ENCODE measurements at places on chromosomes 1 and 21.

DNA sequence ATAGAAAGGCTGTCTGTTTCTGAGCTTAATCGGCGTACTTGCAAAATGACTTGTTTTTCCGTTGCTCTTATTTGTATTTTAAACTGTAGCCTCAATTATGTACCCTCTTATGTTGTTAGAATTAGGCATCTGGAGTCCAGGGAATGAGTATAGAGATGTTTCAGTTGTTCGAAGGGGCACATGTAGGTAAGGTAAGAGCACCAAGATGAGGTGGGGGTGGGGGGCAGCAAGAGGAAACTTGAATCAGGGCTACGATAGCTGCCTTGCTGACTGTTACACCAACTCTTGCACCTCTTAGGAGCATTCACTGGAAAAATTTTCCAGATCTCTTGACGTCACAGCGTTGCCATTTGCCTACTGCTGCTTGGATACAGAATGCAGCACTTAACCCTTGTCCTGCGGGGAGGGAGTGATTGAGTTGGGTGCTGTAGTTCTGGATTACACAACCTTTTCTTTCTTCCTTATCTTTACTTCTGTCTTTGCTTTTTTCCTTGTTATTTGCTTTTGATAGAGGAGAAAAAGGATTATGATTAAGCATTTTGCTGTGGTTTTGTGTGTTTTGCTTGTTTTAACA, 3.2 kb downstream of the ATP1B1 start:
- no peak for DNase-seq

- no peak for DNase-seq
Observed at GRCh38 chr1:216640100-216640499, 83.1 kb downstream of the ESRRG start.

GRCh38 chr21:34129901-34130715, 56.7 kb downstream of the MRPS6 start:
- no peak for DNase-seq

DNA sequence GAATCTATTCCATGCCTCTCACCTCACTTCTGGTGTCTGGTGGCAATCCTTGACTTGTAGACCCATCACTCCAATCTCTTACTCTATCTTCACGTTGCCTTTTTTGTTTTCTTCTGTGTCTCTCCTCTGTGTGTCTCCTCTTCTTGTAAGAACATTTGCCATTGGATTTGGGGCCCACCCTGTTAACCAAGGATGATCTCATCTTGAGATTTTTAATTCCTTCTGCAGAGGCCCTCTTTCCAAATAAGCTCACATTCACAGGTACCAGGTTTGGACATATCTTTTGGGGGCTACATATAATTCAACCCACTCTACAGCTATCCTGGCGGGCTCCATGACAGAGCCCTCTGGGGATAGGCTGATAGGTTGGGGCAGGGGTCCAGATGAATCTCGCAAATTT, 55.8 kb downstream of the UBE2T start:
- no peak for DNase-seq

GRCh38 chr1:6535214-6535613, 19.1 kb downstream of the NOL9 start:
- DNase-seq, result no peak

DNA sequence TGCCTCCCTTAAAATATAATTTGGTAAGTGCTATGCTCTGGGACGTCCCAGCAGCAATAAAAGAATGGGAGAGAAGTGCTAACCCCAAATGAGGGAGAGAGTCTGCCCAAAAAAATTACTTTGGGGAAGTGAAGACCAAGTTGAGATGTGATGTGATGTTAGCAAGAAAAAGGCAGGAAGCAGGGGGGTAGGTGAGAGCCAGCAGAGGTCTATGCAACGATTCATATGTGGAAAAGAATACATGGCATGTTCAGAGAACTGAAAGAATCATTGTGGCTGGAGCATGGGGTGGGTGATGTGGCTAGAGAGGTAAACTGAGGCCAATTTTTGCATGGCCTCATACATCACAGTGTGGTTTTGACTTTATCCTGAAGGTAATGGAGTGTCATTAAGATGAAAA, 5.6 kb upstream of the CTPS1 start:
- no peak for DNase-seq

DNA sequence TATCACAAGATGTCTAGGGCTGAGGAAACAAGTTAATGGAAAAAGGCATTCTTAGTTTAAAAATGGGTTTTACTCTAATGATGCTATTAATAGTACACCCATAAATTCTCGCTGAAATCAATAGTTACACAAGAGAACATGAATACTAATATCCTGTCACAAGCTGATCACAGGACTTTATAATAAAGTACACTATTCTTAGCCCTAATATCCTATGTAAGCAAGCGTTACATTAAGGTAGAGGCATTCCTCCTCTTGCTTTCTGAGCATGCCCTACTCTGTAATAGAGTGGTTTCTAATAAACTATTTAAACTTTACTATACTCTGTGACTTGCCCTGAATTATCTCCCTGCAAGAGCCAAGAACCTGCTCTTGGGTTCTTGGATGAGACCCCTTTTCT, 6.5 kb upstream of the PACC1 start:
- DNase-seq, result no peak

- DNase-seq, result no peak
Observed at GRCh38 chr1:227765261-227766014, 30.2 kb downstream of the SNAP47 start.

GRCh38 chr1:82062206-82062605, 261.5 kb downstream of the ADGRL2 start:
- no peak for DNase-seq

- no peak for DNase-seq
Observed at GRCh38 chr1:21863981-21864380, 51.9 kb downstream of the LDLRAD2 start.

DNA sequence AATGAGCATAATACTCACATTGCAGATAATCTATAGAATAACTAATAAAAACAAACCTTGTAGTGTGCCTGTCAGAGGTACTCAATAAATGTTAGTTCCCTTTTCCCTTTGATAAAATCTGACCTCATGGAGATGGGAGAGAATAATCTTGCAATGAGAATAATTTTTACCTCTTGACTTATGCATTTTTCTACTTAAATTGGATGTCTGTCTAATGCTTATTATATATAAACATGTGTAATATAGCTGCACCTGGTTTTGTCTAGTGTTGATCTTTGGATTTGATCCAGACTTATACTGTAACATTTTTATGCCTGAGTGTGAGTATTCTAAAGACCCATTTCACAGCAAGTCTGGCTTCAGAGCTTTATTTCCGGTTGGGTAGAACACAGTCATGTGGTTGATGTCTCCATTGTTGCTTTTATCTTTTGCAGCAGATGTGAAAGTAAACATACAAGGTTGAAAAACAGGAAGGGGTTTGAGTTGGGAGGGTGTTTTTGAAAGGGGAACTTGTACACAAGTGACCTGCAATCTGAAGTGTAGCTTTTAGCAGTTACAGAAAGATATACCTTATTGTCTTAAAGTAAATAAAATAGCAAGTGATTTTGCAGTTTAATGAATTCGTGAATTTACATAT, 12.4 kb downstream of the EPB41 start:
- no peak for DNase-seq

DNA sequence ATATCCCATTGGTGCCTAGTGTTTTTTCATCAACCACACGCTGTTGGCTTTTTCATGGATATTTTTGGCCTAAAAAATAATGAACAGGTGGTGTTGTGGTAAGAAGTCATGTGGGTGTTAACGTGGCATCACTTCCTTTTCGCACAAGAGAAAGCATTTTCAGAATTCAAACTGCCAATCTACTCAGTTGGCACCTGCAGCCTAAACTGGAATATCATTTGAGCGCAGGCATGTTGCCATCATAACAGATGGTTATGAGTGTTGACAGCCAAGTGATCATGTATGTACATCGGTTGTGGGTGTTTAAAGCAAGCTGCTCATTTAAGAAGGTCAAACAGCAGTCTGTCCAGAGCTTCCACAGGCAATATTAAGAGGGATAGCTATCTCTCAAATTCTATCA, 1963.0 kb downstream of the NCAM2 start:
- no peak for DNase-seq

DNA sequence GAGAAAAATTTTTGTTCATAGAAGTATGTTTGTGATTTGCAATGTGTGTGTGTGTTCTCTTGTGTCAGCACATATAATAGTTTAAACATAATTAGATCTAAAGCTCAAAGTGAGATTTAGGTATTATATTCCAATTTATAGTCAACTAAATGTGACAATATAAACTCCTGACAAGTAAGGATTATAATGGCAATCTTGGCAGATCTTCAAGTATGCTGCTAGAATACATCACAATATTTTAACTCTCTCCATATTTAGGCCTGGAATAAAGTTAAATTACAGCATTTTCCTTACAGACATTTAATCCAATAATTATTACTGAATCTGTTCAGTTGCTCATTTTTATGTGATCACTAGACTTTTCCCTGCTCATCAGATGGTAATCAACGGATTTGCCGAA, 65.8 kb downstream of the LYPLAL1 start:
- no peak for DNase-seq

GRCh38 chr1:19086176-19086875, 123.7 kb downstream of the UBR4 start:
- DNase-seq, result no peak

DNA sequence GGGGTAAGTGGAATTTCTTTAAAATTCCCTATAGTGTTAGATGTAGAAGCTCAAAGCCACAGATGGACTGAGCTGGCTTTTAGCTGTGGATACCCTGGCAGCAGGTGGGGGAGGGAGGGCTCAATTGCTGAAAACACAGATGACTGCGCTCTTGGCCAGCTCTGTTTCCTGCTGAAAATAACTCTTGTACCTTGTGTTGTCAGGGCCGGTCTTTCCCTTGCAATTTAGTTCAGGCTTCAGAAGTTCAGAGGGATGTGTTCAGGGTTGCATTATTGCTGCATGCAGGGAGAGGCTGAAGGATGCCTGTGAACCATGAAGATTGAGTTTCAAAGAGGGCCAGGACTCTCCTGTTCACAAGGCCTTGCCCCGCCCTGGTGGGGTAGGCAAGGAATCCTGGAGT, 58.1 kb upstream of the GCLM start:
- DNase-seq, result no peak

DNA sequence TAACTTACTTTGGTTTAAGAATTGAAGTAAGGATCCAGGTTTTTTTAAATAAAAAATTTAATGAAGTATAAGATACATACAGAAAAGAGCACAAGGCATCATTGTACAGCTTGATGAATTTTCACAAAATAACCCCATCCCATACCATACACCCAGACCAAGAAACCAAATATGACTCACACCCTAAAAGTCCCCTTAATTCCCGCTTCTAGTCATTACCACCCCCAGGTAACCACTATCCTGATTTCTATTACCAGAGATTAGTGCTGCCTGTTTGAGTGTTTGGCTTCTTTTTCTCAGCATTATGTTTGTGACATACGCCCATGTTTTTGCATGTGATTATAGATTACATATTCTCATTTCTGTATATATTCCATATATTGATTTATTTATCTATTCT, 98.5 kb upstream of the HIVEP3 start:
- no peak for DNase-seq

DNA sequence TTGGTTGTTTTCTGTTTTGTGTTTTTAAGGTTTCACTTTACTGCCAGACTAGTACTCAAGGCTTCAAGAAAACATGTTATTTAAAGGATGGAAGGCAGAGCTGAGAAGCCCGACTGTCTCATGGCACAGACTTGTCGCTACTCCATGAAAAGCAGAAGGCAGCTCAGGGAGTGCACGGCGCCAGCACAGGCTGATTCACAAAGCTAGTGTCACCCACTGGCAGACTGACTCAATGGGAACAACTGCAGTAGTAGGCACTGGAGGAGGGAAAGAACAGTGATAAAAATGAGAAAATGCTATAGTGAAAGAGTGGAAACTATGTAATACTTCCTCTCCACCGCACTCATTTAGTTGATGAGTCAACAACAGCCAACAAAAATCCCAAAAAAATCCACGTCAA, 14.7 kb downstream of the HSF2BP start:
- no peak for DNase-seq

GRCh38 chr1:58726581-58726980, 26.7 kb upstream of the MYSM1 start:
- DNase-seq, result no peak

DNA sequence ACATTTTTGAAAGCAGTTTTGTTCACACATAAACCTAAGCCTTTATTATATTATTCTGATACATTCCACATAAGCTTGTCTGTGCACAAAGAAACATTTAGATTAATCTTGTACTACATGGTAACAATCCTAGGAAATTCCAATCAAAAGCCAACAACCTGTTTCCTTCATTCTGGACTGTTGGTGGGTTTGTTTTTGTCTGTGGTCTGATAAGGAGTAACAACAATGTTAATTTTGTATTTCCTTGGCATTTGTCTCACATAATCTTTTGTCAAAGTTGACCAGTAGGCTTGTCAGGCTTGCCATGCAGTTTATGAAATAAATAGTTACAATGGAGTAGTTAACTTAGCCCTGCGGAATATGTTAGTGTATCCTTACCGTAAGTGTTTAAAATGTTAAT, 183.3 kb downstream of the DHRS3 start:
- no peak for DNase-seq
